ENCODE measurements at places on chromosomes 16 and 17. TPM values are rescaled to one million over a fixed set of nuclear protein-coding genes. Genes with fewer than 3 reads are reported as not detected.

GRCh38 chr16:89386306-89387185 is 103.8 kb downstream of the ANKRD11 start:
- DNase-seq, result no peak

GRCh38 chr17:81999976-82000802 is 22.5 kb downstream of the CENPX start:
- DNase-seq, result no peak

DNA sequence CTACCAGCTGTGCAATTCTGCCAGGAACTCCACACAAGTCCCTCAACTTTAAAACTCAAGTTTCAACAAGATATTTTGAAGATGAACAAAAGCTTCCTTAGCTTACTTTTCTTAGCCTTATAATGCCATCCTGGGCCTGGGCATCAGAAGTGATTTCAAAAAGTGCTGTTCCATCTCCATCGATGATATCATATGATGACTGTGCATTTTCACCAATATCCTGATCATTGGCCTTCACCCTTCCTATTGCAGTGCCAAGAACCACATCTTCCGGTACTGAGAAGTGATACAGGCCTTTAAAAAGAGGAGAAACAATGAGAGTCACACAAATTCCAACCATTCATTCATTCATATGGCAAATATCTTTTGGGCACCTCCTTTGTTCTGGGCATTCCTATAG is 215.4 kb downstream of the CDH8 start:
- no peak for DNase-seq

- DNase-seq, result no peak
These were observed 7.8 kb downstream of the HNF1B start for GRCh38 chr17:37737081-37737480.

- DNase-seq, result no peak
These were observed 49.2 kb downstream of the TNRC6A start for GRCh38 chr16:24778671-24779070.

DNA sequence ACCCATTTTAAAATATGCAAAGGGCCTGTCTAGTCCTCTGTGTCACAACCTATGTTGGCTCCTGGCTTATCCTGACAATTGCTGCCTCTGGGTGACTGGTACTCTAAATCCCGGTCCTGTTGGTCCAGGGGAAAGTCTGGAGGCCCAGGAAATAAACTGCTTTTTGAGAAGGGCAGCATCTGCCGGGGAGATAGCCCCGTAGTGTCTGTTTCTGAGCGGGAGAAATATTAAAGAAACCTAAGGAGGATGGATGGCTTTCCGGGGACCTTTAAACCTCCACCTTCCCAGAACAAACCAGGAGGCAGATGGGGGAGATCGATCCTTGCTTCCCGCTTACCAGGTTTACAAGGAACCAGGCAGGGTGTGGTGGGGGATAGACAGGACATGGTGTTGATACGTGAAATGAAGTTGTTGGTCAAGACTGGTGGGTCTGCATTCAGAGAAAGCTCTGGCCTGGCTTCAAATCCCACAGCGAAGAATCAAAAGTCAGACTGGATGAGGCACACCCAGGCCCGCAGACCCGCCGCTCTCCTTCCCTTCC is 3.8 kb downstream of the HOXB2 start:
- no peak for DNase-seq

GRCh38 chr17:75819678-75820077 is 24.5 kb downstream of the UNC13D start:
- no peak for DNase-seq

GRCh38 chr17:75874323-75875181 is 3.8 kb downstream of the TRIM47 start:
- DNase-seq, result no peak

- no peak for DNase-seq
These were observed 3.8 kb upstream of the ANKFN1 start for GRCh38 chr17:56149266-56150036.

DNA sequence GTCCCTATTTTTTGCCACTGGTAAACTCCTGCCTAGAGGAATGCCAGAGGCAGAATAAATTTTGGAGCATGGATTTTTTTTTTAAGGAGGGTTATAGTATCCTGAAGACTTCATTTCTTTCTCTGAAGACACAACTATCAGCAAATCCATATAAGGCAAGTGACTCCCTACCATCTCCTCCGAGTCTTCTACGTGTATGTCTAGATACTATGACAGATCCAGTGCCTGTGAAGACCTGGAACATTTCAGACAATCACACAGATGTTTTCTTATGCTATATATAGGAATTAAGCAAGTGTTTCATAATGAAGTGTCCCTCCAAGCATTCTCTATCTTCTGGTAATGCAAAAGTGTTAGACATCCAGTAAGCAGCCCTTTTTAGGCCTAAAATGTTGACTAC is 255.5 kb upstream of the TBX2 start:
- DNase-seq, result no peak

- no peak for DNase-seq
These were observed 7.4 kb downstream of the ELOB start for GRCh38 chr16:2769675-2770056.

GRCh38 chr16:80041410-80041809 is 440.9 kb upstream of the MAF start:
- DNase-seq, result no peak

GRCh38 chr16:10992797-10993196 is 48.4 kb downstream of the CLEC16A start:
- no peak for DNase-seq

DNA sequence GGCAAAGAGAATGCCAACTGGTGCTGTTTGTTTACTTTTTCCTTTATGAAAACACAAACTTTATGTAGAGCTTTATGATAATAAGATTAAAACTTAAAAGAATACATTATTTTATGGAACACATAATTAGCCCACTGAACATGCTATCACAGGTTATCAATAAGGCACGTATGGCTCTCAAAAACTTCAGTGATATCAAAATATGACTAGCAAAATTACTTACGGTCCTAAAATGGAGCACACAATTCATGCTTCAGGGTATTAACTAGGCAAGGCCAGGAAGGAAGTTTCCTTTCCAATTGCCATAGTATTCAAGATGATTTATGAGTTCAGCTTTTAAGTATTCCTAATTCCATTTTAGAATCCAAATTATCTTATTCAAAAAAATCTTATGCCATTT is 3.6 kb downstream of the RNF43 start:
- DNase-seq, result no peak

GRCh38 chr17:64139542-64139941 is 9.6 kb upstream of the ERN1 start:
- no peak for DNase-seq

GRCh38 chr17:2024572-2025219 is 438 bp downstream of the RTN4RL1 start:
- DNase-seq, result no peak

GRCh38 chr17:62064029-62064790 is 868 bp downstream of the MED13 start:
- no peak for DNase-seq

GRCh38 chr16:2777231-2777902 is at the start of gene ELOB:
Gene ELOB, minus strand, starts transcription at chr16:2777280. Its CDS starts 41 bp downstream, at chr16:2777239.
- DNase-seq, result peak; percentile 81

DNA sequence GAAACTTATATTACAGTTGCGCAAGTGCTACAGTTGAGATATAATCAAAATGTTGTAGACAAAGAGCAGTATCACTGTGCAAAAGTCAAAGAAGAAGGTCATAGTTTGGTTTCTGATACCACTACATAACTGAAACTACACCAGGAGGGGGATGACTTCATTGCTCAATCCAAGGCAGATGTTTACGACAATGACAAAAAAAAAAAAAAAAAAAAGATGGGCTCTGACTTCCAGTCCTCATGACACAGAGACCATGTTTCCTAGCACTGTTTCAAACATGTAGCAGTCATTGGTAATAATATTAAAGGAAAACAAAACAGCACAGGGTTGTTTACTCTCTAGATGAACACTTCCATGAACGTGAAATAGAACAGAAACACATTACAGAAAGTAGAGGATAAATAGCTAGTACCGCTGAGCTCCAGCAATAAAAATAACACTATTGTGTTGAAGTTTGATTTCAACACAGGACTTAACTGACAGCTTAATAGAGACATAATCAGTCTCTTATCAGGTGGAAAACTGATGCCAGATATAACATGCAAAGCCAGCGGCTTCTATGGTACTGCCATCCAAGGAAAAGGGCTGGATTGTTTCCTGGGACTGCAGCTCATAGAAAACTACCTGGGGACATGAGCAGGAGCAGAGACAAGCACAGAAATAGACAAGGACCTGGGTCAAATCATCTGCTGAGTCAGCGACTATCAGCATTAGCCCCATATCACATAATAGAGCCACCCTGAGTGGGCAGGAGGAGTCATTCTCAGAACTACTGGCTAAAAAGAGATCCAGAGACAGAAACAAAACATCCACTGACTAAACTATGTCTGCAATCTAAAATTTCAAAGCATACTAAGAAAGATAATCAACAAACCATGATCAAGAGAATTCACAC is 463.6 kb upstream of the SOX9 start:
- DNase-seq, result no peak

GRCh38 chr17:73802314-73802713 is 158.1 kb upstream of the SDK2 start:
- DNase-seq, result no peak

Gene KRT31
- not detected for polyA plus RNA-seq

Gene KRTAP1-4
- not detected for polyA plus RNA-seq

Gene CLEC18C
- polyA plus RNA-seq, result 72.2 TPM

Gene AIPL1
- polyA plus RNA-seq, result 0.05 TPM

Gene ANKRD40CL
- 0.30 TPM for polyA plus RNA-seq

Gene HBA1
- polyA plus RNA-seq, result 856 TPM

Gene TMEM238L
- polyA plus RNA-seq, result 6.6 TPM

Gene WNK4
- 11.2 TPM for polyA plus RNA-seq

Gene SLC35G6
- not detected for polyA plus RNA-seq

Gene PRSS33
- polyA plus RNA-seq, result not detected

Gene MT1G
- polyA plus RNA-seq, result 13.2 TPM

Gene CPSF4L
- polyA plus RNA-seq, result not detected

Gene C16orf86
- polyA plus RNA-seq, result 3.6 TPM
